ENCODE measurements at places on chromosomes 16 and 17.

DNA sequence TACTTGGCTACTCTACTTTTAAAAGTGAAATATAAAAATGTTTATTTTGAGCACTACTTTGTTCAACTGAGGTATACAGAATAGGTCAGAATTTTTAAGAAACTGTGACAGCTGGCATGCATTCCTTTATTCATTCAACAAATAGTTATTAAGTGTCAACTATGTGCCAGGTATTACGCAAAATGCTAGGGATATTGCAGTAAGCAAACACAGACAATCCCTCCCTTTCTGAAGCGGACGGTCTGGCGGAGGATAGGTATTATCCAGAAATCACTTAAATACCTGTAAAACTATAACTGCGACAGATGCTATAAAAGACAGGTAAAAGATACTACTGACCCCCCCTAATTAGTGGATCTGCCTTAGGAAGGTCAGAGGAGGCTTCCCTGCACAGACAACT, 26.1 kb downstream of the METTL16 start:
- DNase-seq: no peak

DNA sequence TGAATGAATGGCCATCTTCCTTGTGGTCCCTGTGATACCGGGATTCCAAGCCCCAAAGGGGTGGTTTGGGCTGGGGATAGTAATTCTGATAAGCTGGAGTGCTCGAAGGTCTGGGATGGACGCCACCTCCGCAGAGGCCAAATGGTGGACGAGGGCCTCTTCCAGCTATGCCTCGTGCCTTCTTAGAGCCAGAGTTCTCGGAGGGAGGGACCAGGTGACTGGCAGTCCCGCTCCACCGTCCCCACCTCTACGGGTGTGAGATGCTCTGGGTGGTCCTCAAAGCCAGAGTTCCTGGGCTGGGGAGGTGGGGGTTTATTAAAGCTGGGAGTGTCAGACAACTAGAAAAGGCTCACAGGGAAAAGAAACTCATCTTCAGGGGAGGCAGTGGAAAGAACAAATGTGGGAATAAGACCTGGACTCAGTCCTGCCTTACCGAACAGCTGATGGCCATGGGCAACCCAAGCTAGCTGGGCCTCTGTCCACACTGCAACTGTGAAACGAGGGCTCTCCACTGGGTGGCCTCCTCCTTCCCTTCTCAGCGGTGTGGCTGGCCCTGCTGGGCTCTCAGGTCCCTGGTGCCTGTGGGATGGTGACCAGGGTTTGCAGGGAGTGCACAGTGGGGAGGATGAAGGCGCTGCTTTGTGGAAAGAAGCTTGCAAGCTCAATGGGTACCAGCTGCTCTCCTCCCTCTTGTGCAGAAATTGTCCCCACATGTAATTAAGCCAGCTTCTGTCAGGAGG, 75.2 kb downstream of the N4BP1 start:
- DNase-seq: no peak

GRCh38 chr17:80797741-80798594, 193.7 kb upstream of the CHMP6 start:
- DNase-seq: no peak

DNA sequence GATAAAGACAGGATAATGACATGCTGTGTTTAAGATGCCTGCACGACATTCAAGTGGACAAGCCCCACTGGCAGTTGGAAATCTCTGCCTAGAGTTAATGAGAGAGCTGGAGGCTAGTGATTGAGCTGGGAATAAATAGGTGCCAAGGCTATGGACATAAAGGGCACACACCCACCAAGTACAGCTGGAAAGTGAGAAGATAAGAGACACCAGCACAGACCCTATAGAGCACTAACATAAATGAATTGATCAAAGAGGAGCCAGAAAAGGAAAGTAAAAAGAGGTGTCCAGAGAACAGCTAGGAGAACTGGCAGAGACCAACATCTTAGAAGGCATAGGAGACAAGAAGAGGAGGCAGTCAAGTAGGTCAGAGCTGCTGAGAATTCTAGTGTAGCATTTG, 101.2 kb downstream of the YPEL2 start:
- DNase-seq: no peak

GRCh38 chr17:82234211-82235055, 5.6 kb downstream of the SLC16A3 start:
- no peak for DNase-seq

DNA sequence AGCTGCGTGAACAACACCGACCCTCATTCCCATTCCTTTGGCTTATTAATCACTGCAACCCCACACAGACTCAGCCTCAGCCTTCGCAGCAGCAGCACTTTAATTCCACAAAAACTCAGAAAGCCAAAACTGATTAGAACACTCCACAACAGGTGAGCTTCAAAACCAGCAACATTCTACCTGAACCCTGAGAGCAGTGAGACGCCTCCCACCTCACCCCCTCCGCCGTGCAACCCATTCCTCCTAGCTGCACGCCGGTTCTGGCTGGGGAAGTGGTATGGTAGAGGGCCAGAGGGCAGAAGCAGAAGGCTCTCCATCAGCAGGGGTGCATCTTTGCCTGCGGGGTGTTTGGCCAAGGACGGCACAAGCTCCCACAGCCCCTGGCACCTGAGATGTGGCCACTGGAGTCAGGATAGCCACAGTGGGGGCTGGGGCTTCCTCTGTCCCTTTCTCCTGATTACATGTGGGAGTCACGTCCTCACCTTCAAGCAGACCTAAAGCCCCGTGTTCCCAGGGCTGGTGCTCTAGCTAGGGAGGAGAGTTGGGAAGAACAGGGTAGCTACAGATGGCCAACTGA, 1.6 kb downstream of the BORCS6 start:
- no peak for DNase-seq

GRCh38 chr17:10022416-10022815, 117.3 kb upstream of the RCVRN start:
- no peak for DNase-seq

- DNase-seq: no peak
These were observed 15.7 kb upstream of the MC1R start for GRCh38 chr16:89902980-89903379.

GRCh38 chr16:66619534-66620428, 15.3 kb downstream of the CMTM3 start:
- DNase-seq: no peak

GRCh38 chr16:89473791-89474414, 16.5 kb downstream of the ANKRD11 start:
- DNase-seq: no peak

DNA sequence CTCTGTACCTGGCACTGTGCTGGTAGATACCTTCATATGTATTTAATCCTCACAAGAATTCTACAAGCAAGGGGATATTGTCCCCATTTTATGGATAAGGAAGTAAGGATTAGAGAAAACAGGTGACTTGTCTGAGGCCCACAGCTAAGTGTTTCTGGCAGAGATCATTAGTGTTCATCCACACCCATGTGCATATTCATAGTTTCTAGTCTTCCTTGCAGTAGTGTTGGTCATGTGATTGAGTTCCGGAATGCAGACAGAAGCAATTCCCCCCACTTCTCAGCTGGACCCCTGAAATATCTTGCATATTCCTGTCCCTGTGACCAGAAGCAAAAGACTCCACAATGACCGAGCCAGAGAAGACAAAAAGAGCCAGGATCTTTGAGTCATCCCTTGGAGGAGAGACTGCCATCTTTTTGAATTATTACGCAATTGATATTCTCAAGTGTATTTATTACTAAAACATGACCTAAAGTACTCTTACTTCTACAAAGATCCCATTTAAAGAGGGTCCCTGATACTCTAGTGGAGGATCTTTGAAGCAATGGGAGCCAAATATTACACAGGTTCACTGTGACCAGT, 43.4 kb downstream of the SOX9 start:
- no peak for DNase-seq

All from effector memory CD4-positive, alpha-beta T cell (primary cell).